Vagina (tissue), 2 donors: ENCODE measurements at places on chromosomes 6 and 20. TPM values are rescaled to one million over a fixed set of nuclear protein-coding genes. Genes with fewer than 3 reads are reported as not detected.

IMPG1 gene
- total RNA-seq: not detected

NOX3 gene
- not detected for total RNA-seq

OSER1 gene
- total RNA-seq: 28.0 TPM

PPP1R3G gene
- 4.4 TPM for total RNA-seq

TUBB2A gene
- 72.7 TPM for total RNA-seq

PARD6B gene
- 4.7 TPM for total RNA-seq

BRD2 gene
- 125 TPM for total RNA-seq

KIF25 gene
- not detected for total RNA-seq

RPL7L1 gene
- 55.7 TPM for total RNA-seq

HRH3 gene
- not detected for total RNA-seq

DNA sequence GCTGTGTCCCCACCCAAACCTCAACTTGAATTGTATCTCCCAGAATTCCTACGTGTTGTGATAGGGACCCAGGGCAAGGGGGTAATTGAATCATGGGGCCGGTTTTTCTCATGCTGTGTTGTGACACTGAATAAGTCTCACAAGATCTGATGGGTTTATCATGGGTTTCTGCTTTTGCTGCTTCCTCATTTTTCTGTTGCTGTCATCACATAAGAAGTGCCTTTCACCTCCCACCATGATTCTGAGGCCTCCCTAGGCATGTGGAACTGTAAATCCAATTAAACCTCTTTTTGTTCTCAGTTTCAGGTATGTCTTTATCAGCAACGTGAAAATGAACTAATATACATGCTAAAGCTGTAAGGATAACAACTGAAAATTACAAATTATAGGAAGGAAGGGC lies 88.3 kb downstream of the CDYL start:
- H3K4me1 ChIP-seq: peaks cover 1% of the 10 kb centered on the region

GRCh38 chr6:24927985-24928745 lies 7.6 kb downstream of the RIPOR2 start:
- H3K27me3 ChIP-seq: no peaks in the 10 kb centered on the region
- DNase-seq: no peak
- H3K4me1 ChIP-seq: peaks cover 22% of the 10 kb centered on the region
- H3K4me3 ChIP-seq: no peak overlapping the region

- no peaks in the 10 kb centered on the region for H3K27me3 ChIP-seq
- no peak overlapping the region for H3K4me3 ChIP-seq
- H3K27ac ChIP-seq: no peak overlapping the region
- no peaks in the 10 kb centered on the region for H3K36me3 ChIP-seq
- DNase-seq: no peak
- no peaks in the 10 kb centered on the region for H3K4me1 ChIP-seq
These were observed 20.3 kb upstream of the ZFAND3 start for GRCh38 chr6:37799263-37799644.

DNA sequence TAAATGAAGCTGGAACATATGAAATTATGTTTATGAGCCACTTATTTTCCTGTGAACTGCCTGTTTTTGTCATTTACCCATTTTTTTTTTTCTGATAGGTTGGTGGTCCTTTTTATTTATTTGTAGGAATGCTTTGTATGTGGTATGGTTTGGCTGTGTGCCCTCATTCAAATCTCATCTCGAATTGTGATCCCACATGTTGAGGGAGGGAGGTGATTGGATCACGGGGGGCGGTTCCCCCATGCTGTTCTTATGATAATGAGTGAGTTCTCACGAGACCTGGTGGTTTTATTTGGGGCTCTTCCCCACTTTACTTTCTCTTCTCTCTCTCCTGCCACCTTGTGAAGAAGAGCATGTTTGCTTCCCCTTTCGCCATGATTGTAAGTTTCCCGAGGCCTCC lies 77.3 kb downstream of the CDH26 start:
- H3K36me3 ChIP-seq: no peaks in the 10 kb centered on the region
- H3K4me3 ChIP-seq: no peak overlapping the region
- H3K27me3 ChIP-seq: no peaks in the 10 kb centered on the region
- no peaks in the 10 kb centered on the region for H3K4me1 ChIP-seq

DNA sequence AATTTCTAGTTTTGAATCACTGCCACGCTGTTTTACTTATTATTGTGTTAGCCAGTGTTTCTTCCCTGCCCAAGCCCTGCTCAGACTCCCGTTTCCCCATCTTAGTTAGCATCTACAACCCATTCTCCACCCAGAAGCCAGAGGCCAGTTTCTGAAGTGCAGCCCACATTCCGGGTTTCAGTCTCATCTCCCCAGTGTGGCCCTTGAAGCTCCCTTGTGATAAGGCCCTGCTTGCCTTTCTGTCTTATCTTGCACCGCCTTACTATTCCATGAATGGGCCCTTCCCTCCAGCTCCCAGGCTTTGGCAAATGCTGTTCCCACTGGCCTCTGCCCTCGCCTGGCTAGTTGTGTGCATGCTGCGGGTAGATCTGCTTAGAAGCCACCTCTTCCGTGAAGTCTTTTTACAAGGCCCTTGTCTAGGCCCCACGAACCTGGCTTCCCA lies 41.1 kb downstream of the TOX2 start:
- H3K27ac ChIP-seq: no peak overlapping the region
- H3K27me3 ChIP-seq: no peaks in the 10 kb centered on the region
- no peaks in the 10 kb centered on the region for H3K36me3 ChIP-seq
- DNase-seq: no peak
- H3K4me1 ChIP-seq: peaks cover 42% of the 10 kb centered on the region

DNA sequence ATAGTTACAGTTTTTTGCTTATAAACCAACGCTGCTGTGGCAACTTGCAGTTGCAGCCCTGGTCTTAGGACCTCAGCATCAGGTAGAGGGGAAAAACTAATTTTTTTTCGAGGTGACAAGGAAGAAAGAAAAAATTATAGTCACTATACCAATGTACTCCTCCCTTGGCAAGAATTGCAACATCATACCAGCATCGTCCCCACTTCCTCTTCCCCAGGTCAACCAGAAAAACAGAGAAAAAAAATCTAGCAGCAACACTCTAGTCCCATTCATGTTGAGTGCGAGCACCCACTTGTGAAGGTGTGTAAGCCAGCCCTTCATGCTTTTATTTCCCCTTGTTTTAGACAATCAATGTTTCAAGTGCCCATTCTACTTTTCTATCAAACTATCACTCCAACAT lies 13.1 kb upstream of the DCBLD1 start:
- DNase-seq: no peak
- H3K27ac ChIP-seq: no peak overlapping the region
- no peak overlapping the region for H3K4me3 ChIP-seq
- H3K4me1 ChIP-seq: no peaks in the 10 kb centered on the region
- no peaks in the 10 kb centered on the region for H3K27me3 ChIP-seq
- H3K36me3 ChIP-seq: no peaks in the 10 kb centered on the region

DNA sequence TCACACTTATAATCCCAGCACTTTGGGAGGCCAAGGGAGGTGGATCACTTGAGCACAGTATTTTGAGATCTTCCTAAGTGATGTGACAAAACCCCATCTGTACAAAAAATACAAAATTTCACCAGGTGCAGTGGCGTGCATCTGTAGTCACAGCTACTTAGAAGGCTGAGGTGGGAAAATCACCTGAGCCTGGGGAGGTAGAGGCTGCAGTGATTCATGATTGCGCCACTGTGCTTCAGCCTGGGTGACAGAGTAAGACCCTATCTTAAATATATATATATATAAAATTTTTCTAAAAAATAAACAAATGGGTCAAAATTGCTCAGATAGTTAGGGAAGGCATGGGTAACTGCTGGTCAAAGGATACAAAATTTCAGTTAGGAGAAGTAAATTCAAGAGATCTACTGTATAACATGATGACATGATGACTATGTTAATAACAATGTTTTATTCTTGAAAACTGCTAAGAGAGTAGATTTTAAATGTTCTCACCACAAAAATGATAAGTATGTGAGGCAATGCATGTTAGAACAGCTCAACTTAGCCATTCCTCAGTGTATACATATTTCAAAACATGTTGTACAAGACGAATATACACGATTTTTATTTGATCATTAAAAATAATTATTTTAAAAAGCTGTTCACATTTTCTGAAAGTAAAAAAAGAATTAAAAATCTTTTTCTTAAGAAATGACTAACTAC lies 24.4 kb downstream of the TBC1D32 start:
- H3K4me1 ChIP-seq: no peaks in the 10 kb centered on the region
- no peak overlapping the region for H3K27ac ChIP-seq
- H3K4me3 ChIP-seq: no peak overlapping the region
- H3K36me3 ChIP-seq: no peaks in the 10 kb centered on the region
- no peak for DNase-seq

- H3K4me1 ChIP-seq: no peaks in the 10 kb centered on the region
- H3K36me3 ChIP-seq: no peaks in the 10 kb centered on the region
- H3K27ac ChIP-seq: no peak overlapping the region
- no peaks in the 10 kb centered on the region for H3K27me3 ChIP-seq
These were observed 933.7 kb upstream of the GJE1 start for GRCh38 chr6:141199074-141199473.

DNA sequence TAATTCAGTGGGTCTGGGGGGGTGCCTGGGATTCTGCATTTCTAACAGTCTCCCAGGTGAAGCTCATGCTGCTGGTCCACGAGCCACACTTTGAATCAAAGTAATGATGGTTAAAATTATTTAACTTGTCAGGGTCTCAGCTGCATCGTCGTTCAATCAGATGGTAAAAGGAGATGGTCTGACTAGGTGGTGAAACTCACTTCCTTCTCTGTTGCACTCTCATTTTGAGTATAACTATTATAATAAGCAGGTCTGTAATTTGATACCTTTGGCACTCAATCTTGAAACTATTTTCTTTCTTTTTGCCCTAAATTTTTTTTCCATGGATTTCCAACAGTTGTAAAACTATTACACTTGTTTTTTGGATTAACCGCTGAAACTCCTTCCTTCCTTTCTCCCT lies 292.5 kb downstream of the FARS2 start:
- H3K27ac ChIP-seq: no peak overlapping the region
- no peaks in the 10 kb centered on the region for H3K36me3 ChIP-seq
- H3K4me1 ChIP-seq: no peaks in the 10 kb centered on the region
- no peak for DNase-seq
- no peaks in the 10 kb centered on the region for H3K27me3 ChIP-seq

DNA sequence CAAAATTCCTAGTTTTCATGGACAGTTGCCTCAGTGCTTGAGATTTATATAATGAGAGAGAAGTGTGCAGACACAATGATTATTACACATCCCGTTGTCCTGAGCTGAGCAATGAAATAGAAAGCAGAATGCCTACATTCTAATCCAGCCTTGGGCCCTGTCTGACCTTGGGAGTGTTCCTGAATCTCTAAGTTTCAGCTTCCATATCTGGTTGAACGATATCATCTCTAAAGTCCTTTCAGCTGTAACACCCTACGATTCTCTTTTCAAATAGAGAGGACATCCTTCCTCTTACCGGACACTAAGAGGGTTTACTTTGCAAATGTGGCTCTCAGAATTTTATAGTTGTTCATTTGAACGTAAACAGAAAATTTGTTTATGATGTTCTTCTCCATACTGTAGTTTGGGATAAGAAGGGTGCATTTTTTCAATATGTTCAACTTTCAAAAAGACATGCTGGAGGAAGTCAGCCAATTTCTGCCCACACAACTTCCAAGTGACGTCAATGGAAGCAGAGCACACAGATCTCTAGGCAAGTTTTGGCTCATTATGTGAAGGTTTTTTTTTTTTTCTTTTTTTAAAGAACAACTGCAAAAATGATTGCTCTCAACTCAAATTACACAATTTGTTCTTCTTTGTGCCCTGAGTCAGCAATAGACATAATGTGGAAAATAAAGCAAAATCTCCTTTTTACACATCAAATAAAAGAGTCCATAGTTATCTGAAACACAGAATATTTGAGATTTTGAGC lies 50.4 kb downstream of the PDE7B start:
- DNase-seq: no peak
- no peak overlapping the region for H3K4me3 ChIP-seq
- H3K27ac ChIP-seq: peak overlapping the region; percentile 60
- no peaks in the 10 kb centered on the region for H3K36me3 ChIP-seq

- peaks cover 17% of the 10 kb centered on the region for H3K4me1 ChIP-seq
- H3K4me3 ChIP-seq: no peak overlapping the region
- no peak for DNase-seq
- H3K27ac ChIP-seq: no peak overlapping the region
These were observed 109.6 kb downstream of the SCAF8 start for GRCh38 chr6:154842833-154843232.

- peaks cover 21% of the 10 kb centered on the region for H3K4me1 ChIP-seq
- no peak overlapping the region for H3K4me3 ChIP-seq
- H3K27ac ChIP-seq: no peak overlapping the region
- H3K36me3 ChIP-seq: no peaks in the 10 kb centered on the region
These were observed 105.1 kb upstream of the GPR6 start for GRCh38 chr6:109872968-109873545.

GRCh38 chr6:82385546-82385945 lies 21.9 kb downstream of the TPBG start:
- DNase-seq: no peak
- H3K4me1 ChIP-seq: no peaks in the 10 kb centered on the region
- no peak overlapping the region for H3K27ac ChIP-seq
- H3K4me3 ChIP-seq: no peak overlapping the region
- H3K27me3 ChIP-seq: no peaks in the 10 kb centered on the region

- H3K27me3 ChIP-seq: no peaks in the 10 kb centered on the region
- no peak overlapping the region for H3K27ac ChIP-seq
- no peak for DNase-seq
- H3K36me3 ChIP-seq: no peaks in the 10 kb centered on the region
These were observed 326.4 kb downstream of the KIF16B start for GRCh38 chr20:16246870-16247269.

- no peaks in the 10 kb centered on the region for H3K4me1 ChIP-seq
- peak; percentile 56 for DNase-seq
- H3K4me3 ChIP-seq: no peak overlapping the region
- no peaks in the 10 kb centered on the region for H3K27me3 ChIP-seq
These were observed 55.7 kb upstream of the NOP56 start for GRCh38 chr20:2596673-2597279.

- no peaks in the 10 kb centered on the region for H3K36me3 ChIP-seq
- H3K27me3 ChIP-seq: no peaks in the 10 kb centered on the region
- no peak overlapping the region for H3K4me3 ChIP-seq
These were observed 87.5 kb downstream of the DACT2 start for GRCh38 chr6:168232062-168232461.

DNA sequence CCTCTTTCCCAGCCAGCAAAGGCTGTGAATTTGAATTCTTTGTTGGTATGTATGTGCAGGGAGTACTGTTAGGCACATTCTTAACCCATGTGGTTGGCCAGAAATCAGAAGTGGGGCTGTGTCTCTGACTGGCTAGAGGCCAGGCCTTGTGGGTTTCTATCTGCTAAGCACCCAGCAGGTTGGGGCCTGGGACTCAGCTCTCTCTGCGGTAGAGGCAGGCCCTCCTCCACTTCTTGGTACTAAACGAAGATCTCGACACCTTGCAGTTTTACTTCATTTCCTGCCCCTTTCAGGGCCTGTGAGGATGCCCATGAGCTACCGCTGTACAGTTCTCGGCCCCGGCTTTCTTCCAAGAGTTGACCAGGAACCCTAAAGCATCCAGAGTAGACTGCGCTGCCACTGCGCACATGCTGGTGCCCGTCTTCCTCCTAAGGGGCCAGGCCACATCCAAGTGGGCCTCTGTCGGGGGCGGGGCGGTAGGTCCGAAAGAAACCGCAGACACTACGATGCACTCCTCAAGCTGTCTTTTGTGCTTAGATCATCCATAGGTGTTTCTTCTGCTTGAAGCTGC lies 51.1 kb downstream of the TCP11 start:
- H3K36me3 ChIP-seq: peaks cover 35% of the 10 kb centered on the region
- no peak overlapping the region for H3K4me3 ChIP-seq
- peak overlapping the region; percentile 31 for H3K27ac ChIP-seq

GRCh38 chr6:11595903-11596302 lies 58.4 kb downstream of the TMEM170B start:
- no peaks in the 10 kb centered on the region for H3K36me3 ChIP-seq
- H3K27ac ChIP-seq: no peak overlapping the region
- no peak for DNase-seq
- H3K4me1 ChIP-seq: no peaks in the 10 kb centered on the region
- no peak overlapping the region for H3K4me3 ChIP-seq

GRCh38 chr20:33105316-33105924 lies 26.0 kb downstream of the BPIFB4 start:
- no peak overlapping the region for H3K27ac ChIP-seq
- H3K4me3 ChIP-seq: no peak overlapping the region
- no peaks in the 10 kb centered on the region for H3K27me3 ChIP-seq
- H3K4me1 ChIP-seq: no peaks in the 10 kb centered on the region
- H3K36me3 ChIP-seq: no peaks in the 10 kb centered on the region
